Sigmoid colon (tissue), 7 donors: ENCODE measurements at places on chromosomes 7 and 10. TPM values are rescaled to one million over a fixed set of nuclear protein-coding genes. Genes with fewer than 3 reads are reported as not detected.

DNA sequence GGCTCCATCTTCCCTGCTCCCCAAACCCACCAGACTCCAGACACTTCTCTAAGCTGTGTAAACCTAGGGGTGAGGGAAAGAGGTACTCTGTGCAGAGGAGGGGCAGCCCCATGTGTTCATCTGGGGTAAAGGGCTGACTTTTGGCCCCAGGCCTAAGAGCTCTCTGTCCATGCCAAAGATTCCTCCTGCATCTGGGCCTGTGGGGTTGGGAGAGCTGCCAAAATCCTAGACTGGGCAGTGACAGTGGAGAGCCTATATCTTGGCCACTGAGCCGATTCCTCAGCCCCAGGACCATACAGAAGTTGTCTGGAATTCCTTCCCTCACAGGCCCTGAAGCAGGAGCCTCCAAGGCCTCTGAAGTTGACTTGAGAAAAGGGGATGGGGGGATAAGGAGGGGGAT, 25.3 kb upstream of the LEP start:
- no peaks in the 10 kb centered on the region for H3K36me3 ChIP-seq
- no peak overlapping the region for H3K27ac ChIP-seq
- DNase-seq, result peak; percentile 19
- H3K4me3 ChIP-seq, result no peak overlapping the region
- H3K4me1 ChIP-seq, result no peaks in the 10 kb centered on the region

- H3K4me3 ChIP-seq, result no peak overlapping the region
- H3K36me3 ChIP-seq, result no peaks in the 10 kb centered on the region
- H3K27me3 ChIP-seq, result no peaks in the 10 kb centered on the region
- H3K4me1 ChIP-seq, result no peaks in the 10 kb centered on the region
- DNase-seq, result no peak
These were observed 16.6 kb upstream of the AFAP1L2 start for GRCh38 chr10:114420811-114421485.

Gene TIMM23
- total RNA-seq, result 68.4 TPM

GRCh38 chr7:157210682-157211081, 72.0 kb downstream of the UBE3C start:
- no peak for DNase-seq
- no peaks in the 10 kb centered on the region for H3K36me3 ChIP-seq
- no peak overlapping the region for H3K4me3 ChIP-seq
- H3K4me1 ChIP-seq, result no peaks in the 10 kb centered on the region
- no peak overlapping the region for H3K27ac ChIP-seq
- H3K27me3 ChIP-seq, result no peaks in the 10 kb centered on the region
